Dermis lymphatic vessel endothelial cell (primary cell): ENCODE measurements at places on chromosomes 11 and 22. TPM values are rescaled to one million over a fixed set of nuclear protein-coding genes. Genes with fewer than 3 reads are reported as not detected.

AMPD3 gene
- 1.5 and 9.1 TPM in 2 replicates for total RNA-seq

LRRC74B gene
- total RNA-seq: not detected in 2 replicates

KRTAP5-2 gene
- total RNA-seq: not detected in 2 replicates

B4GAT1 gene
- 15.8 and 23.2 TPM in 2 replicates for total RNA-seq

RELT gene
- total RNA-seq: 2.5 and 5.0 TPM in 2 replicates

RAB38 gene
- total RNA-seq: 0.65 and 1.3 TPM in 2 replicates

ANO1 gene
- total RNA-seq: 0.09 TPM in 1 of 2 replicates, not detected in the other

RIC3 gene
- not detected in 2 replicates for total RNA-seq

OR5D18 gene
- not detected in 2 replicates for total RNA-seq

CTSD gene
- total RNA-seq: 209 and 595 TPM in 2 replicates

NXPE1 gene
- not detected in 2 replicates for total RNA-seq

SLC25A45 gene
- 0.87 and 1.3 TPM in 2 replicates for total RNA-seq

C22orf23 gene
- 0.09 and 0.22 TPM in 2 replicates for total RNA-seq
